Activated naive CD4-positive, alpha-beta T cell treated with anti-CD3 and anti-CD28 coated beads, Interleukin-2, amount 50 U/mL, for 72 hours (primary cell): ENCODE measurements at places on chromosomes 6 and 20.
A peak's percentile ranks its signal among the peaks of the same experiment; 100 is the strongest.

GRCh38 chr6:125354649-125355048 is 52.9 kb upstream of the HDDC2 start:
- no peak for DNase-seq

DNA sequence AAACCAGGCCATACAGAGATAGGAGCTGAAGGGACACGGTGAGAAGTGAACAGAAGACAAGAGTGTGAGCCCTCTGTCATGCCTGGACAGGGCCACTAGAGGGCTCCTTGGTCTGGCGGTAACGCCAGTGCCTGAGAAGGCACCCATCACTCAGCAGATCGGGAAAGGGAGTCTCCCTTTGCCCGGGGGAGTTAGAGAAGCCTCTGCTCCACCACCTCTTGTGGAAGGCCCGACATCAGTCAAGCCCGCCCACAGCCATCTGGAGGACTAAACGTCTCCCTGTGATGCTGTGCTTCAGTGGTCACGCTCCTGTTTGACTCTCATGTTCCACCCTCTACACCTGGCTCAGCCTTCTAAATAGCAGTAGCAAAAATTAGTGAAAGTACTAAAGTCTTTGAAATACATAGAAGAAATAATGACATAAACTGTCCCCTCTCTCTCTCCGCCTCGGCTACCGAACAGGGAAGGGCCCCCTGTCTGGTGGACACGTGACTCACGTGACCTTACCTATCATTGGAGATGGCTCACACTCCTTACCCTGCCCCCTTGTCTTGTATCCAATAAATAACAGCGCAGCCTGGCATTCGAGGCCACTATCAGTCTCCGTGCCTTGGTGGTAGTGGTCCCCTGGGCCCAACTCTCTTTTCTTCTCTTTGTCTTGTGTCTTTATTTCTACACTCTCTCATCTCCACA is 66.7 kb downstream of the RPP21 start:
- peak; percentile 59 for DNase-seq

GRCh38 chr6:153086225-153086990 is 44.7 kb downstream of the RGS17 start:
- no peak for DNase-seq

DNA sequence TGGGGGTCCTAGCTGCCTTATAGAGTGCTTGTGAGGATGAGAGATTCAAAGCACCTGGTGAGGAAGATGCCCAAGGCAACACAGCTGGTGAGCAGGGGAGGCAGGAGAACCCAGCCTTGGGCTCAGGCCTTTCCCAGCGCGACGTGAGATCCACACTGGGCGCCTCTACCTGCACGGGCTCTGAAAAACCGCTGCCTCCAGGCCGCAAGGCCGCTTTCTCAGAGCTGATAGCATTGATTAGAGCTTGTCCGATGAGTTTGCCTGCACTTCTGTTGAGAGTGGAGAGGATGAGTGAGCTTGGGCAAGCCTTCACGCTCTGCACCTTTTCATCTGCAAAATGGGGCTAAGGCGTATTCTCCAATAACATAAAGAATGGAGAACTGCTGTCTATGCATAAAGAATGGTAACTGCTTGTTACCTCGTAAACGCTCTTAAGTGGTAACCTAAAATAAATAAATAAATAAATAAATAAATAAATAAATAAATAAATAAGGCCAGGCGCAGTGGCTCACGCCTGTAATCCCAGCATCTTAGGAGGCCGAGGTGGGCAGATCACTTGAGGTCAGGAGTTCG is 916 bp downstream of the PABPC1L start:
- no peak for DNase-seq

DNA sequence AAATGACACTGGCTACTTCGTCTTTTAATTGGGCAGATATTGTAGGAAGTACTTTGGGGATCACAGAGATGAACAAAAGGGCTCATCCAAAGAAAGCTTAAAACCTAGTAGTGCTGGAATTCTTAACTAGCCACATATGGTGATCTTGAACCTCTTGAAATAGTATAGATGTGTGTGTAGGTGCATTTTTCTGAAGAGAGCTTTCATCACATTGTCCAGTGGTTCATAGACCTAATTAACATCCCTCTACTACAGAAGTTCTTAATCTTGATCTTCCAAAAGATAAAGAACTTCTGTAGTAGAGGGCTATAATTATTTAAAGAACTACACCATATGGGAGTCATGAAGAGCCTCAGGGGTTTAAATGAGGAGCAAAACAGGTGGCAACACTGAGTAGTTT is 2.3 kb upstream of the PRIM2 start:
- DNase-seq: no peak

DNA sequence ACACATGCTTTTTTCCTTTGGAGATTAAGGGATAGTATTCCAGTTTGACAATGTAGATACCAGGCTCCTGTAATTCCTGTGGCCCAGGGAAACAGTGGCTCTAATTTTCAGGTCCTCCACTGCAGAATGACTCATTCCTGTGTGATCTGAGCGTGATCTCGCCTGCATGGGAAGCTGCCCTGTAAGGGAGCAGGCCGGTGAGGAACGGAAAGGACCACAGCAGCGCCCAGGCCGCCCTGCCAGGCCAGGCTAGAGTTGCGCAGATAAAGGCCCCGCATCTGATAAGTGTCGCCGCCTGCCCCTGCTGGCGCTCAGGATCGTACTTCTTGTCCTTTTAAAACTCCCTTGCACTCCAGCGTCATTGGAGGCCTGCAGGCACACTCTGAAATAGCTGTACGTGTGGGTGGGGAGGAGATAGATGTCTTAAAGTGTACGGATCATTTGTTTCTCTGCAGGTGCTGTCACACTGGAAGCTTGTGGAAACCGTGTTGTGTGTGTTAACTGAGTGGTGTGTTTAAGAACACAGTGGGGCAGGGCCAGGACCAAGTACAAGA is 60.7 kb downstream of the SYNJ2 start:
- DNase-seq: no peak

DNA sequence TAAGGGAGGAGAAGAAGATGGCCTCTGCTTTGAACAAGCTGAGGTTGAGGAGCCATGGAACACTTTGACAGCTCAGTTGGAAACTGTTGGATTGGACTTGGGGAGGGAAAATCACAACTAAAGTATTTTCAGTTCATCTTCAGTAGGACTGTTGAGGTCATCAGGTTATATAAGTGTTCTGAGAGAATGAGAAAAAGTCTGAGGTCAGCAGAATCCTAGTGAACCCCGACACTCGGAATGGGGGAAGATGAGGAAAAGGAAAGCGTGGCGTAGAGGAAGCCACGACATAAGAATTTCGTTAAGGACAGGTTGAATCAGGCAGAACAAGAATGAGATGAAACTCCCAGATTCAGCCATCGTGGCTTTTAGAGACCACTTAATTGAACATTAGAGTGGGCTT is 4.0 kb upstream of the TRAM2 start:
- DNase-seq: no peak

GRCh38 chr20:37362231-37362792 is 16.4 kb downstream of the SRC start:
- no peak for DNase-seq

DNA sequence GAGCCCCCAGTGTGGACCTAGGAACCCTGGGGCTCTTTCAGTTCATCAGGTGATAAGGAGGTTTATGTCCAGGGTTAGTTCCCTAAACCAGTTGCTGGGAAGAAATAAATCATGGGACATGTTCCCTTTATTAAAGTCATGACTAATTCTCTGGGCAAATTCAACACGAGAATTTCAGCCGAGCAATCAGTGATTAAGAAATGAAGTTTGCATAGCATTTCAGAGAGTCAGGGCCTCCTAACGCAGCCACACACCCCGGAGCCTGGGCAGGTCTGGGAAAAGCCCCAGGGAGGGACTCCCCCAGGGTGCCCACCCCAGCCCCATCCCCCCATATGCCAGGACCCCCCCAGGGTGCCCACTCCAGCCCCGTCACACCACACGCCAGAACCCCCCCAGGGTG is 20.1 kb downstream of the SLCO4A1 start:
- no peak for DNase-seq

DNA sequence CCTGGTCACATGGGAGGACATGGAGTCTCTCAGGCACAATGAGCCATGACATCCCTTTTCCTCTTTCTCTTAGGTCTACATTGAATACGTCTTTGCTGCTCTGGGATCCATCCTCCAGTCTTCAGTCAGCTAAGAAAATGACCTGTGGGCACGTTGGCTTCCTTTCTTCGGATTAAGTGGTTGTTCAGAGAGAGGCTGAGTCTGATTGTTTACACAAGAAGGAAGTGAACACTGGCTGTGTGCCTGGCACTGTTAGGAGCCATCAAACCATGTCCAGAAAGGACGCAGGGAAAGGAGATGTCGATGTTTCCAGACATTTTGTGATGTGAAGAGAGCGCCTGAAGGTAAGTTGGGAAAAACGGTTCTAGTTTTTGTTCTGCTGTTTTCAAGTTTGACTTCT is 309.9 kb upstream of the CDYL start:
- DNase-seq: no peak

GRCh38 chr6:152273002-152273401 is 364.2 kb downstream of the SYNE1 start:
- no peak for DNase-seq

GRCh38 chr20:32158943-32159660 is 48.4 kb downstream of the PLAGL2 start:
- DNase-seq: no peak

DNA sequence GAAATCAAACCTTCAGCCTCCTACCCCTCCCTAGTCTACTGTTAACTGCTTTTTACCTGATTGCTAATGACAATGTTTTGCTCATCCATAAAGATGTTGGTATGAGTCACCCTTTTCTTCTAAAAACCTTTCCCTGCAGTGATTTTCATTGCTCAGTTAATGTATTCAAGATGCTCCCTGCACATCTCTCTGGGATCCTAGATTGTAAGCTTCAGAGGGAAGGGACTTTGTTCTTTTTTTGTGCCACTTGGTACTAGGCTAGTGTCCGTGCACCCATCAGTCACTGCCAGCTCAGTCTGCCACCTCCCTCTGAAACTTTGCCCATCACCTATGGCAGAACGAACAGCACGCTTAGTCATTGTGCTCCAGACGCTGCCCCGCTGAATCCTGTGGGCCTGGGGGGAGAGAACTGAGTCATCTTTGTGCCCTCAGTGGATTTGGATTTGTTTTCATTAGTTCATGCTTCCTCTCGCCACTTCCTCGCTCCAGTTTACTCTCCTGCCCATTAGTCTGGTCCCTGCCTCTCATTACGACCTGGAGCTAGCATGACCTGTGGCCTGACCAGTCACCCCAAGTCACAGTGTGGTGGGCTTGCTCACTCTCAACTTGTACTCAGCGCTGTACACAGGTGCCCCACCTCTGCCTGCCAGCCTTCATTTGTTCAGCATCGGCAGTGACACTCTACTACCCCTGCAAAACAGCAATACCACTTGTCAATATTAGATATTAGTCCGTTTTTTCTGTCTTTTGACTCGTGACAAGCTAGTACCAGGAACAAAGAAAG is 78.0 kb upstream of the TMEM181 start:
- DNase-seq: no peak
